ENCODE measurements at places on chromosomes 4 and X. TPM values are rescaled to one million over a fixed set of nuclear protein-coding genes. Genes with fewer than 3 reads are reported as not detected.

DNA sequence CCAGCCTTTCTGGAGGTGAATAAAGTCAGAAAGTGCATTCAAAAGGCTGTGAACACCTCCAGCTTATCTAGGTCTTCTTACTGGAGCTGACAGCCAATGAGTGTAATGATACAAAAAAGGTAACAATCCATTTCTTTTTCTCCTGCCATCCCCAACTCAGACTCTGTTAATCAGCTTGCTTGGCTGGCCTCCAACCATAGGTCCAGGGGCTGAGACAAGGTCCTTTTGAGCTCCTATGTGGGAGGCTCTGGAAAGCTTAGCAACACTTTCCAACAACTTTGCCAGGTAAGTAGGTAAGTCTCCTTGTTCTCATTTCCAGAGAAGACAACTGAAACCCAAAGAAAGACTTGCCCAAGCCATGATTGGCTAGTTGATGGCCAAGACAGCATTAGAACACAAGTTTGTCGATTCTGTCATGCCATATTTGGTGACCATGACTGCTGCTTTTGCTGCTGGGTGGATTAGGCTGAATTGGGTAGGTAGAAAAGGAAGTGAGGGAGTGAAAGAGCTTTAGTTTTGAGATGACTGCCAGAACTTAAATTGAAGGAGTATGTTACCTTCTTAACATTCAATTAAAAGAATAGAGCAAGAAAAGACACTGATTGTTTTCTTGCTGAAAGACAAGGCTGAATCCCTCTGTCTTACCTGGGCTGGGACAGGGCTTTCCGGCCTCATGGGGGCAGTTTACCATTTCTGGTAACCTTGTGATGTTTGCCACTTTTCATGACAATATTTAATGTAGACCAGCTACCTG is 22.8 kb downstream of the VSIG4 start:
- DNase-seq = no peak

DNA sequence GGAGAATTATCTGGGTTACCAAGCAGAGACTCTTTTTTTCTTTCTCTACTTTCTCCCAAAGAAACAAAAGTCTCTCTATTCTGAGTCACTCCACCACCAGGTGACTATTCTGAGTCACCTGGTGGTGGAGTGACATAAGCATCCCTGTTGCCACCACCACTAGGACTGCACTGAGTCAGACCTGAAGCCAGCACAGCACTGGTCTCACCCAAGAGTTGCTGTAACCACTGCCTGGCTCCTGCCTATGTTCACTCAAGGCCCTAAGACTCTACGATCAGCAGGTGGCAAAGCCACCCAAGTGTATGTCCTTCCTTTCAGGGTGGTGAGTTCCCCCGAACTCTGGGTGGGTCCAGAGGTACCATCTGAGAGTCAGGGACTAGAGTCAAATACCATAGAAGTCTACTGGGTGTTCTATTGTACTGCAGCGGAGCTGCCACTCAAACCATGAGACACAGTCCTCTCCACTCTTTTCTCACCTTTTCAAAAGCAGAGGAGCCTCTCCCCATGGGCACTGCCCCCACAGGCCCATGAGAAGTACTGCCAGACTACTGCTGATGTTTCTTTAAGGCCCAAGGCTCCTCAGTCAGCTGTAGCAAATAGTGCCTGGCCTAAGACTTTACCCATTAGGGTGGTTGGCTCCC is 209.6 kb upstream of the IRS4 start:
- no peak for DNase-seq

Gene MAP3K15
- total RNA-seq = 0.08 TPM

Gene SCD5
- total RNA-seq = 1.6 TPM

Gene DNAAF6
- total RNA-seq = not detected

Data from left lobe of liver (tissue), 2 donors.